Effector memory CD4-positive, alpha-beta T cell (primary cell): ENCODE measurements at places on chromosomes 7 and 10.

- DNase-seq = no peak
These were observed 28.2 kb downstream of the AP5Z1 start for GRCh38 chr7:4803397-4804241.

DNA sequence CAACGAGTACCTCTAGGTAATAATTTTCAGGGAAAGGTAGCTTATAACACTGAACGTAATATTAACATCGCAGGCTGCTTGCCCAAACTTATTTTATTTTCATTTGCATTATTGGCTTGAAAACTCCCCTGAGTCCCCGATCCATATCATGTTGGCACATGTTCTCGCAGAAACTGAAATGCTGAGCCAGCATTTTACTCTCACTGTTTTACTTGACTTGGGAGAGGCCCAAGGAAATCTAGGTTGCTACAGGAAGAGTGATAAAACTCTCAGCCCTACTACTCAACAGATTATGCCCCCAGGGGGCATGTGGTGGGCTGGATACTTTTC lies 183.5 kb upstream of the HABP2 start:
- no peak for DNase-seq

DNA sequence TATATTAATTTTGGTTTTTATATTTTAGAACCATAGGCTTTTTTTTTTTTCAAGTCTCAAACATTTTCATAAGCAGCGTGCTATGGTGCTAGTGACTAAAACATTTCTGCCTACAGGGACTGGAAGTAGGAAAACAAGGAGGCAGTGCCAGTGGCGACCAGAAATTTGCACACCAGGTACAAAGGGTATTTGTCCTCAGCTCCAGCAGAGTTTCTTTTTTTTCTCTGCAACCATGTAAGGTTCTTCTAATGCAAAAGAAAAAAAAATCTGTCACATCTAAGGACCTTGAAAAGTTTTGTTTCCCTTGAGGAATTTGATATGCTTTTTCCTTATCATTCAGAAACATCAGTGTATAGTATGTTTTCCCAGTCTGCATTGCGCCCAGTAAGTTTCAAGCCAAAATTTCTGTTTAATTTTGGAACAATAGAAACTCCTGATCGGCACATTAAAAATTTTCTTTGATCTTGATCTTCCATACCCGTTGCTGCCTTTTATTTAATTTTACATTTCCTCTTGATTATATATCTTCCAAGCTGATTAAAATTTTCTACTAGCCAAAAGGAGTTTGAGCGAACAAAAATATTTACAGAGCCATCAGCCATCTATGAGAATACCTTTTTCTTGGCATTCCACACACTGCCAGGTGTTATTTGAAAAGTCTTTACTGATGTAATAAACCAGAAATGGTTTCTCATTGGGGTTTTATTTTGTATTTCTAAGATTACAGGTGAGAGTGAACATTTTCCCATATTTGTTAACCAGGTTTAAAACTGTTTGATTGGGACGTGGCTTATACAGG lies 956 bp upstream of the KLHDC10 start:
- DNase-seq = no peak

- DNase-seq = no peak
These were observed 23.9 kb downstream of the NUDCD3 start for GRCh38 chr7:44466300-44467216.

DNA sequence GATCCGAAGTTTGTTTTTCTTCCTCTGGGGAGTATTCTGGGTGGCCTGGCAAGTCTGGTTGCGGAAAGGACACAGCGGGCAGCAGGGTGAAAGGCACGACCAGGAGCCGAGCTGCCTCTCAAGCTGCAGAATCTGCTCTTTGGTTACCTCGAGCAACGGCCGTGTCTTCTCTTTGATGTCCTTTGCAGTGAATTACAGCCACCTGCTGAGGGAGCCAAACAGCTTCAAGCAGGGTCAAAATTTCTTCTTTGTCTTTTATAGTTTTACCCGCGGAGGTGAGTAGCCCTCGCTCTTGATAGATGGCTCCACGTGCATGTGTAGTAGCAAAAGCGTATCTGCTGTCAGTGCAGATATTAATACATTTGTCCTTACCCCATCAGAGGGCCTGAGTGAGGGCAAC lies 177.3 kb upstream of the MBL2 start:
- DNase-seq = no peak

GRCh38 chr10:122997864-122998263 lies 10.7 kb downstream of the IKZF5 start:
- no peak for DNase-seq

DNA sequence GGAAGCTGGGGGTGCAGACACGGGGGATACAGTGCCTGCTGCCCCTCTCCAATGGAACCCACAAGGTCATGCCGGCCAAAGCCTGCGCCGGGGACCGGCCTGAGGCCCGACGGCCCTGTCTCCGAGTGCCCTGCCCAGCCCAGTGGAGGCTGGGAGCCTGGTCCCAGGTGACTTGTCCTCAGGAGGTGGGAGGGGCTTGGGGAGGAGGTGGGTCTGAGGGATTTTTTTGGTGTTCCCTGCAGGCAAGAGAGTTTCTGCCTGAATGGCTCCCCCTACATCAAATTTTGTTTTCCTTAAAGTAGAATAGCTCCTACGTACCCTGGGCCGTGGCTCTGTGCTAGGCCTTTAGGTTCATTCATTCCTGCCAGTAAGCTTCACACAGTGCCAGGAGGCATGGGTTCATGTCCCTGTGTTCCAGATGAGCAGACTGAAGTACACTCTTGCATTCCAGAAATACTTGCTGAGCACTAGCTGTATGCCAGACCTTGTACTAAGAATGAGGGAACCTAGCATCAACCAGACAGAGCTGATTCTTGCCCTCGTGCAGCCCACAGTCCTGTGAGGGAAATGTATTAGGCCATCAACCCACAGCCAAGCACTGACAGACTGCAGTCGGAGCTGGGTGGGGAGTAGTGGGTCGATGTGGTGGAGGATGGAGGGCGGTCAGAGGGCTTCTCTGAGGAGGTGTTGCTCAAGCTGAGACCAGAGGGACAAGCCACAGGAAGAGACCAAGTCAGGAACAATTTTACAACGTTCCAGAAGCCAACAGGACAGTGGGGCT lies 31.1 kb downstream of the TBATA start:
- DNase-seq = no peak

DNA sequence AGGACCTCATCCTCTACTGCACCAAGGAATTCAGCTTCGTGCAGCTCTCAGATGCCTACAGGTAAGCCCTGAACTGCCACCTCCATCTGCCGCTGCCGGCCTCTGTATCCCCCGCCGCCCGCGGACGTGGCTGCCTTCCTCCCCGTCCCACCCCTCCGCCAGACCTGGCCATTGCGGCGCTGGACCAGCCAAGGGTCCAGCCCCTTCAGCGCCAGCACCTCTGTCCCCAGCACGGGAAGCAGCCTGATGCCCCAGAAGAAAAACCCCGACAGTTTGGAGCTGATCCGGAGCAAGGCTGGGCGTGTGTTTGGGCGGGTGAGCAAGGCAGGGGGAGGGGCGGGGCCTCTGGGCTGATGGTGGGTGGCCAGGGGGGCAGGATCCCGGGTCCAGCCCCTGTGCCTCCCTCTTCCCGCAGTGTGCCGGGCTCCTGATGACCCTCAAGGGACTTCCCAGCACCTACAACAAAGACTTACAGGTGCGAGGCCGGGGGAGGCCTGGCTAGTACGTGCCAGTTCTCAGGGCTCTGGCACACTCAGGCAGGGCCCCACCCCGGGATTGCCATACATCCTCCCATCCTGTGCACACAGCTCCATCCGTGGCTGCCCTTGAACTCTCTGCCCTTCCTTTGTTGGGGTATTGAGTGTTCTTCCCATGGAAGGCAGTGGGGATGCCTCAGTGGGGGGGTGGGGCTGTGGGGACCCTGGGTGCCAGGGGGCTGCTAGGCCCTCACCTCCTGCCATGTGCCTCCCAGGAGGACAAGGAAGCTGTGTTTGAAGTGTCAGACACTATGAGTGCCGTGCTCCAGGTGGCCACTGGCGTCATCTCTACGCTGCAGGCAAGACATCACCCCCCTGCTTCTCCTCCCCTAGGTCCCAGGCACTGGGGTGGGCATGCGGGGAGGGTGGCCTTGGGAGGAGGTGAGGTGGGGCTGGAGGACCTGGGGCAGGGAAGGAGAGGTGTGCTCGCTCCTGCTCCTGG lies 13.5 kb downstream of the ASL start:
- no peak for DNase-seq

GRCh38 chr7:38846280-38846679 lies 62.7 kb downstream of the VPS41 start:
- no peak for DNase-seq

DNA sequence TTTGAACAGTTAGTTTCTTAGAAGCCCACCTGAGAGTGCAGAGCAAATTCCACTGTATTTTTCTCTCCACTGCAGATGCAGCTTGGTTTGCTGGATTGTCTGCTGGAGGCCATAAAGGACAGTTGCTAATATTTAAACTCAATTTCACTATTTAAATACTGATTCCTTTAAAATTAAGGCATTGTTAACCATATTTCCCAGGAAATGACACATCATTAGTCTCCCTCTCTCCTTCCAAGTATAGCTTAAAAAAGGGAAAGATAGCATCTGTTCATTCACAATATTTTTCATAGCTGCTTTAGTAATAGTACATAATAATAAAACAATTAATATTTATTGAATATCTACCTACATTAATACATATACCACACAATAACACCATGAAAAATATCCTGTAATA lies 252.9 kb downstream of the HGF start:
- no peak for DNase-seq

- no peak for DNase-seq
These were observed 3.6 kb downstream of the ZSCAN21 start for GRCh38 chr7:100053215-100053614.

GRCh38 chr7:140738280-140738679 lies 41.8 kb downstream of the NDUFB2 start:
- no peak for DNase-seq

DNA sequence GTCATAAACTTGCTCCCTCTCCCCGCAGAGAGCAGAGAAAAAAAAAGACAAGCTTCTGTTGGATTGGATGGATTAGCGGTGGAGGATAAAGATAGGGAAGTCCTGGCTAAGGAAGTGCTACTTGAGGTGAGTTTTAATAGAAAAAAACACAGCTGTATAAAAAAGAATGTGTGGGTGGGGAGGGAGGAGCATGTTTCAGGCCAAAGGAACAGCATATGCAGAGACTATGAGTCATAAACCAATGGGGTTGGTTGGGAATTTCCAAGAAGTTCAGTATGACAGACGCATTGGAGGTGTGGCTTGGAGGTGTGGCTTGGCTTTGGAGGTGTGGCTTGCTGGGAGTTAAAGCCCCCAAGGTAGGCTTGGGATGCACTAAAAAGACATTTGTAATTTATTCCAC lies 103.0 kb upstream of the LSM8 start:
- no peak for DNase-seq

DNA sequence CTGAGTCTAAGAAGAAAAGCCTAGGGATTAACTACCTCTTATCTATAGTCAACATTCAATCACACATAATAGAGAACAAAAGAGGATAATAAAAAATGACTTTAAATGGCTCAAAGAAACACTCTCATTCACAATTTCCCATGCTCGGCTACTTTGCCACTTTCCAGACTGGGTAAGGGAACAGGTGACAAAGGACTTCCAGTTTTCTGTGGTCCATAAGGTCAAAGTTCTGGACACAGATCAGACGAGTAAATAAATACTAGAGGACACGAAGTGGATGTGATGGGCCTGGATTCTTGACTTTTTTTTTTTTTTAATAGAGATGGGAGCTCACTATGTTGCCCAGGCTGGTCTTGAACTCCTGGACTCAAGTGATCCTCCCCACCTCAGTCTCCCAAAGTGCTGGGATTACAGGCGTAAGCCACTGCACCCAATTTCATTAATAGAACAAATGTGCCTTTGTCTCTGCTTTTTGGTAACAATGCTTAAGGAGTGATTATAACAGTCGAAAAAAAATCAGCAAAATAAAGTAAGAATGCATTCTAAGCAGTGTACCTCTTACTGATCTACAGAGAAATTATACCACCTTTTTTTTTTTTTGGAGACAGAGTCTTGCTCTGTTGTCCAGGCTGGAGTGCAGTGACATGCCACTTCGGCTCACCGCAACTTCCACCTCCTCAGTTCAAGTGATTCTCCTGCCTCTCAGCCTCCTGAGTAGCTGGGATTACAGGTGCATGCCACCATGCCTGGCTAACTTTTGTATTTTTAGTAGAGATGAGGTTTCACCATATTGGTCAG lies 70.6 kb downstream of the WAPL start:
- DNase-seq = no peak

DNA sequence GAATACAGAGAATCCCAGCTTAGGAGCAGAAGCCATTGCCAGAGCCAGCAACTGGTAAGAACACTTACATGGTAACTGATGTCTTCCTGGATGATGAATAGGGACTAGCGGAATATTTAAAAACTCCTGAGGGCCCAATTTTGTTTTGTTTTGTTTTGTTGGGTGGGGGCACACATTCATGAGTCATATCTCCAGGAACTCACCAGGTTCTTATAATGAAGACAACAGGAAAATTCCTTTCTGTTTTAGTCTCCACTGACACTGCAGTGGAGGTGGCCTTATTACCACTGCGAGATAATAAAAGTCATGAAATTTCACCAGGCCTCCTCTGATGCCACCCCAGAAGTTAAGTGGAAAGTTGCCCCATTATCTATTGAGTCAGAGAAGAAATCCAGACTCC lies 6.6 kb upstream of the CUZD1 start:
- no peak for DNase-seq

- no peak for DNase-seq
These were observed 70.2 kb downstream of the ARMC3 start for GRCh38 chr10:22998091-22998490.

GRCh38 chr10:75593692-75594556 lies 162.5 kb downstream of the LRMDA start:
- no peak for DNase-seq

DNA sequence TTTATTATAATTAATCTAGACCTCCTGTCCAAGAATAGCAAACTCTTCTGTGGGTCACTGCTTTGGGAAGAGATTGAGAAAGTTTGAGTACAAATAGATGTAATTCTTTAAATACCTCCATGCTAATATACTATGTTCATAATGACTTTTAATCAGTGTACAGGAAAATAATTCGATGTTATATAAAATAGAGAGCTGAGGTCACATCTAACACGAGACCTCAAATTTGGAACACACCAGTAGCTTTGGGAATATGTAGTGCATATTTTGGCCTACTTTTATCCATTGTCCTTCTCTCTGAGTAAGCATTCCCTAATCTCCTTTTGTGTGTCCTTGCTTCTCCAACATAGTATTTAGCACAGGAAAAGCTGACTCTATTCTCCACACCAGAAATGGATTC lies 27.3 kb upstream of the CABCOCO1 start:
- DNase-seq = no peak

GRCh38 chr10:3961082-3961481 lies 176.1 kb upstream of the KLF6 start:
- DNase-seq = peak; percentile 54

GRCh38 chr7:78558566-78558965 lies 760.0 kb downstream of the PHTF2 start:
- DNase-seq = no peak
